ENCODE measurements at places on chromosomes 2 and 18. TPM values are rescaled to one million over a fixed set of nuclear protein-coding genes. Genes with fewer than 3 reads are reported as not detected.

DNA sequence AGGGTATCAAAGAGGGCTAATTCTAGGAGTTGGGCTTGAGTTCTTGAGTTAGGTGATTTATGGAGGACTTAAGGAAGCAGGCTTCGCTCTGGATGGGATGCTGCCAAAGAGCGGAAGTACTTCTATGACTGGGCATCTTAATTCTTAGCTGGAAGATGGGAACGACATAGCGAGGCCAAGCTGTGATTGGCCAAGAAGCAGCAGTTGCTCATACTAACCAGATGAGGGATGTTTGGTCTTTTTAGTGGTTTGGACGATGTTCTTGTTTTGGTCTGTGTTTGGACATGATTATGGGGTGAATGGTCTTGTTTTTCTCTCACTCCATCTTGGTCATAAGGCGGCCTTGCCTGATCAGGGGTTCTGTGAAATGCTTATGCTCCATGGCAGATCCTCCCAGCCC, 133.7 kb downstream of the MSH2 start:
- DNase-seq: no peak

- no peak for DNase-seq
These were observed 106.7 kb upstream of the CTDP1 start for GRCh38 chr18:79572848-79573451.

DNA sequence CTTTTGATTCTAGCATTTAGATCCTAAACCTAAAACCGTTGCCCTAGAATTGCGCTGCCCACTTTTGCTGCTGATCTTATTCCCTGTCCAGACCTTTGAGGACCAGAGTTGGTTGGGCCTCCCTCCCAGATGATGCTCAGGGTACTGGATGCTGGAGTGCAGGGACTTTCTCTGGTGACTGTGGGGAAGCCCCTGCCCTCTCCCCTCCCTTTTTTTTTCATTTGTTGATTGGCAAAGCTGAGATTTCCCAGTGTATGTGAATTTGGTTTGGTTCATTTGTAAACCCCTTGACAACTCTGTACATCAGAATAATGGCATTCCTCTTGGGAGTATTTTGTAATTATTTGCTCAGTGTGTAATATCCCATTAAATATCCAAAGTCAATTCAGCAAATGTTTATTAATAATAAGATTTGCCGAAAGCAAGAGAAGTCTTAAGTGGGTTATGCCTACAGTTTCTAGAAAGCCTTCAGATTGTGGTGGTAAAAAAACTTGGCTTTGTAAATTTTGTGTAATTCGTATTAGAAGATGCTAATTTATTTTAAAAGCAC, 28.3 kb downstream of the RAB31 start:
- no peak for DNase-seq

GRCh38 chr2:232328032-232328422, 50.5 kb upstream of the ALPP start:
- DNase-seq: peak; percentile 6

GRCh38 chr2:180716186-180717180, 263.9 kb upstream of the UBE2E3 start:
- no peak for DNase-seq

- DNase-seq: no peak
These were observed 33.5 kb upstream of the CRIM1 start for GRCh38 chr2:36322108-36322507.

- no peak for DNase-seq
These were observed 232.2 kb downstream of the TRIB2 start for GRCh38 chr2:12948961-12949353.

GRCh38 chr18:2910751-2911425, 64.1 kb downstream of the EMILIN2 start:
- DNase-seq: no peak

DNA sequence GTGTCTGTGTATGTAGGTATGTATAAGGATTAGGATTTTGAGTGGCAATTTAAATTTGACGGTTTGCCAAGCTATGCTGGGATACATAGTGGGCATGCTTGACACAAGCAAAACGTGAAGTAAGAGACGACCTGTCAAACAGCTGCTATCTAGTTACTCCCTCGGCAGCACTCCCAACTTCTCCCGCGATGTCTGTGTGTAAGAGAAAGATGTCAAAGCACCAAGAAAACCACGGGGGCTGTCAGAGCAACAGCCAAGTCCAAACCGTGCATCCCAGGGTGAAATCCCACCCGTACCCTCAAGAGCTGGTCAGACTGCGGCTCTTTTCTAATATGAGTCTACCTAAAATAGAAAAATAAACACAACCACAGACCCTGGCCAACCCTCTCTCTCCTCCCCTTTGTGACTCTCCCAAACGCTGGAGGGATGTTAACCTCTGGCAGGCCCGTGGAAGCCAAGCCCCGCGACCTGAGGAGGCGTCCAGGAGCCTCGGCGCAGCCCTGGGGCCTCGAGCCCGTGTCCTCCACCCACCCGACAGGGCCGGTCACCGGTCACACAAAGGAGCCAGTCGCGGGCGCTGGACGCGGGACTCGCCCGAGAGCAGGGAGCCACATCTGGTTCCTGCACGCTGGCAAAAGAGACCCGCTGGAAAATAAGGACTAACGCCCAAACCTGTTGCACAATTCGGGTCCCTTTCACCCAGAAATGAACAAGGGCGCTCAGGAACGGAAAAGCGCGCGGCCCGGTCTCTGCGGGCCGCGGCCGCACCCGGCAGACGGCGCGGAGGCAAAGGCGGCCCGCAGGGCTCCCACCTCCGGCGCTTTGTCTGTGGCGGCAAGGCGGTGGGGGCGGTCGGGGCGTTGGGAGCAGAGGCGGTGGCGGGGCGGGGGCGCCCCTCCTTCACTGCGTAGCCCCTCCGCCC, 925 bp downstream of the SESTD1 start:
- DNase-seq: peak; percentile 78

DNA sequence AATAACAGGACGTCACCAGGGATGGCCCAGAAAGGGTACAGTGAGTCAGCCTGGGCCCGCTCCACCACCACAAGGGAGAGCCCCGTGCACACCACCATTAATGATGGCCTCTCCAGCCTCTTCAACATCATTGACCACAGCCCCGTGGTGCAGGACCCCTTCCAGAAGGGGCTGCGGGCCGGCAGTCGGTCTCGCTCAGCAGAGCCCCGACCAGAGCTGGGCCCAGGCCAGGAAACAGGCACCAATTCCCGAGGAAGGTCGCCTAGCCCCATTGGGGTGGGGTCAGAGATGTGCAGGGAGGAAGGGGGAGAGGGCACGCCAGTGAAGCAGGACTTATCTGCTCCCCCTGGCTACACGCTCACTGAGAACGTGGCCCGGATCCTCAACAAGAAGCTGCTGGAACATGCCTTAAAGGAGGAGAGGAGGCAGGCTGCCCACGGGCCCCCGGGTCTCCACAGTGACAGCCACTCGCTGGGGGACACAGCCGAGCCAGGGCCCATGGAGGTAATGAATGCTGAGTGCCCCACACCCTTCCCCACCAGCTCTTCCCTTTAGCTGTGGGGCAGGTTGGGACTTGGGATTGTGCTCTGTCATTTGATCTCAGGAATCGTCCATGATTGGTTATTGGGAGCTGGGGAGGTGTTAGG, 120.5 kb downstream of the MTCL1 start:
- no peak for DNase-seq

DNA sequence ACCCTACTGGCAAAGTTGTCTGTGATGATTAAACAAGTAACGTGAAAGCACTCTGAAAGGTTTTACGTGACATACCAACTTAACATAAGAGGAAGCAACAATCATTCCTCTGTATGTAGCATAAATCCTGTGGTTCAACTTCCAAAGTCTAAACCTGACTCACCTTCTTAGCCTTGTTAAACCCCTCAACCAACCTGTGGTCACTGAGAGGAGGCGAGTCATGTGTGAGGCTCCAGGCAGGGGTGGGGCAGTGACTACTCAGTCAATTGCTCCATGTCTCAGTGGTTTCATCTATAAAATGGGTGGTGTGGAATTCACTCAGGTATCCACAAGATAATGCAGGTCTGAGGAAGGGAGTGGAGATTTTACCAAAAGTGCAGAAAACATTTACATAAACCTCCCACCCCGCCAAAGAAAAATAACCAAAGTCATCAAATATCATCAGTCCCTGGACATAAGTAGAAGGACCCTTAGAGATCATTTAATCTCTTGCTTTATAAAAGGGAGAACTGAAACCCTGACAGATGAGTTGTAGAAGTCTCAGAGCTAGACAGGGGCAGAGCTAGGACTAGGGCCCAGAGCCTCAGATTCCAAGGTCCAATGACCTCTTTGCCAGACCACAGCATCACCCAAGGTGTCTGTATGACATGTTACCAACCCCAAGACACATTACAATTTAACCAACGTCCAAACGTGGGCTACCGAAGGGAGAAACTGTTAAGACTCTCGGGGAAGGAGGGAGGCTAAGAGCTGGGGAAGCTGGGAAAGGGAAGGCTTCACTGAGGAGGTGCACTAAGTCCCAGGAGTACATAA, 3.7 kb upstream of the PCBP1 start:
- DNase-seq: no peak

- DNase-seq: no peak
These were observed 2.8 kb upstream of the SLC20A1 start for GRCh38 chr2:112642966-112643365.

DNA sequence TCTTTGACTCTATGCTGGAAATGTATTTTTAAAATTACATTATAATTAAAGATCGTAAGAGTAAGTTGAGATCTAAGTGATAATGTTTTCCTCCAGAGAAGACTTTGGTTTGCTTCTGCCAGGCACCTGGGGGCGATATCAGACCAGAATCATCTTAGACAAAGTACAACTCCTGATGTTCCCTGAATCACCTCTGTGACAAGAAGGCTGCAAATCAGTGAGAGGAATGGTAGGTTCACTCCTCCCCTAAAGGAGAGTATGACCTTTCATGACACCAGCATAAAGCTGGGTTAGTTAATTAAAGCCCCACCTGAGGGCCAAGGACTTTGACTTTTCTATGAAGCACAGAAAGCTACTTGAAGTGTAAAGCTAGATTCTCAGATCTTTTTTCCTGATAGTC, 114.4 kb upstream of the DTNA start:
- DNase-seq: no peak

- DNase-seq: no peak
These were observed 6.7 kb downstream of the COA5 start for GRCh38 chr2:98601532-98602132.

GRCh38 chr2:120331903-120332302, 14.0 kb upstream of the INHBB start:
- no peak for DNase-seq

- no peak for DNase-seq
These were observed 237.5 kb downstream of the NDUFA10 start for GRCh38 chr2:239787538-239788050.

GREB1 gene
- total RNA-seq: 2.3 TPM

FAM210A gene
- total RNA-seq: 9.2 TPM

SRD5A2 gene
- total RNA-seq: 1.2 TPM

SESTD1 gene
- total RNA-seq: 107 TPM

LIPG gene
- total RNA-seq: 3.7 TPM

UGT1A6 gene
- 2.3 TPM for total RNA-seq

CABYR gene
- total RNA-seq: 1.2 TPM

ABCA12 gene
- not detected for total RNA-seq

NCKAP5 gene
- total RNA-seq: 34.6 TPM

SLC39A10 gene
- total RNA-seq: 37.2 TPM

STAMBP gene
- 31.3 TPM for total RNA-seq

GPR45 gene
- total RNA-seq: not detected

ALPP gene
- total RNA-seq: 6.0 TPM
